ENCODE measurements at places on chromosomes 4 and X. TPM values are rescaled to one million over a fixed set of nuclear protein-coding genes. Genes with fewer than 3 reads are reported as not detected.

GRCh38 chr4:3331511-3332394 lies 38.9 kb downstream of the RGS12 start:
- no peaks in the 10 kb centered on the region for H3K36me3 ChIP-seq
- H3K4me1 ChIP-seq, result no peaks in the 10 kb centered on the region
- no peak overlapping the region for H3K4me3 ChIP-seq
- DNase-seq, result no peak
- H3K27me3 ChIP-seq, result no peaks in the 10 kb centered on the region
- H3K27ac ChIP-seq, result no peak overlapping the region

GRCh38 chr4:189809241-189809735 lies 131.4 kb upstream of the FRG1 start:
- H3K27ac ChIP-seq, result no peak overlapping the region
- H3K4me1 ChIP-seq, result no peaks in the 10 kb centered on the region
- no peaks in the 10 kb centered on the region for H3K36me3 ChIP-seq

Gene SSX3
- not detected for polyA plus RNA-seq

- H3K4me1 ChIP-seq, result no peaks in the 10 kb centered on the region
- H3K36me3 ChIP-seq, result no peaks in the 10 kb centered on the region
- DNase-seq, result no peak
- no peak overlapping the region for H3K4me3 ChIP-seq
These were observed 98.9 kb upstream of the SH3RF1 start for GRCh38 chr4:169369634-169370033.

DNA sequence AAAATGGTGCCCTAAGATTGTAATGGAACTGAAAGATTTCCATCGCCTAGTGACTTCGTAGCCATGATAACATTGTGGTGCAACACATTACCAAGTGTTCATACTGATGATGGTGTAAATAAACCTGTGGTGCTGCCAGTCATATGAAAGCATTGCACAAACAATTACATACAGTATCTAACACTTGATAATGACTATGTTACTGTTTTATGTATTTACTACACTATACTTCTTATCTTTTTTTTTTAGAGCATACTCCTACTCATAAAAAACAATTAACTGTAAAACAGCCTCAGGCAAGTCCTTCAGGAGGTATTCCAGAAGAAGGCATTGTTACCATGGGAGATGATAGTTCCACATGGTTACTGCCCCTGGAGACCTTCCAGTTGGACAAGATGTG lies 152.7 kb upstream of the EDNRA start:
- no peaks in the 10 kb centered on the region for H3K36me3 ChIP-seq
- H3K4me3 ChIP-seq, result no peak overlapping the region
- no peak for DNase-seq
- H3K4me1 ChIP-seq, result no peaks in the 10 kb centered on the region

DNA sequence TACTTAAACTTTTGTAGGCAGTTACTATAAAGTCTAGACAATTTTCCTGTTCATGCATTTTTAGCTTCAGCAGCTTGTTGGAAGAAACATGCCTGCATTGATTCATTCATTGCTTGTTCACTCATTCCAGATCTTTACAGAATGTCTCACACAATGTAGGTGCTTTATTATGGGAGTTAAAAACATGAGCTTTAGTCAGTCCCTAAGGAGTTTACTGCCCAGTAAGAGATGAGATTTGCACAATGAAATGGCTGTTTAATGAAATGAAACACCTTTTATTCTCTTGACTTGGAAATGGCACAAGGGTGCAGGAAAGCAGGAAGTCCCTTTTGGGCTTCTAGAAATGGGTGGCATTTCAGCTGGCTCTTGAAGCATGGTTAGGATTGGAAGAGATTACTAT lies 2.9 kb downstream of the NOCT start:
- no peaks in the 10 kb centered on the region for H3K27me3 ChIP-seq
- no peaks in the 10 kb centered on the region for H3K36me3 ChIP-seq
- no peak overlapping the region for H3K27ac ChIP-seq
- no peak for DNase-seq

DNA sequence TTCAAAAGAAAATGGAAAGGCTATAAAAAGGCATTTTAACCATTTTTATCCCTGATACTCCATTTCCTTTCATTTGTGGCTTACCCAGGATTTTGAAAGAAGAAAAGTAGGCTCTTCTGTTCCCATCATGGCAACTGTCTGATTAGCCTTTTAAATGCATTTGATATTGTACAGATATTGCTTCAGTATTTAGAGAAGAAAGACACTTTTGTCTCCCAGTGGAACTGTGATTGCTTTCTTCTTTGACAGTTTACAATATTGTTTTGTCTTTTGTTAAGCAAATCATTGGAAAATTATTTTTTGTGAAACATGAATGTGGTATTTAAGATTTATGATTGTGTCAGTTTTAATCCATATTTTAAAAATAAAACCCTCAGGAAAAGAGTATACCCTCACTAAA lies 297.4 kb upstream of the TACR3 start:
- no peak overlapping the region for H3K4me3 ChIP-seq
- H3K4me1 ChIP-seq, result no peaks in the 10 kb centered on the region
- DNase-seq, result no peak
- H3K27ac ChIP-seq, result no peak overlapping the region

DNA sequence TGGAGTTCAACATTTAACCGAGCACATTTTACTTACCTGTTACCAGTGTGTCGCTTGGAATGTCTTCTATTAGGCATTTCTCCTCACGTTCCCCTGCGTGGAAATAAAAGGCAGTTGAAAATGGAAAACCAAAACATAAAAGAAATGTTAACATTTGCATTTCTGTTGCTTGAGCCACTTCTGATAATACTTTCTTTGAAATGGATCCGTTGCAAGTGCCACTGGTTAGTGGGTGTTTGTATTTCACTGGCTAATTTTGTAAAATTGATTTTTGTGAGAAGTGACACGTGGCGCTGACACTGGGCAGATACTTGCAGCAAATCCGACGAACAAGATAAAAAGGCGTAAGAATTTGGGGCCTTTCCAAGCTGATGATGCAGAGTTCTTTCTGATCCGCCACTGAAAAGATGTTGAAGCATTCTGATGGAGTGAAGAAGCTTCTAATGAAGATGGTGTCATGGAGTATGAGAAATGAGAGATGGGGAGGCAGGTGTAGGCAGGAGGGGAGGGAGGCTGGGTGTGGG lies 18.8 kb downstream of the SPON2 start:
- peaks cover 4% of the 10 kb centered on the region for H3K27me3 ChIP-seq
- no peak for DNase-seq
- H3K36me3 ChIP-seq, result no peaks in the 10 kb centered on the region
- H3K4me1 ChIP-seq, result no peaks in the 10 kb centered on the region

Gene ZNF141
- 25.1 TPM for polyA plus RNA-seq

Gene SSX2B
- polyA plus RNA-seq, result not detected

DNA sequence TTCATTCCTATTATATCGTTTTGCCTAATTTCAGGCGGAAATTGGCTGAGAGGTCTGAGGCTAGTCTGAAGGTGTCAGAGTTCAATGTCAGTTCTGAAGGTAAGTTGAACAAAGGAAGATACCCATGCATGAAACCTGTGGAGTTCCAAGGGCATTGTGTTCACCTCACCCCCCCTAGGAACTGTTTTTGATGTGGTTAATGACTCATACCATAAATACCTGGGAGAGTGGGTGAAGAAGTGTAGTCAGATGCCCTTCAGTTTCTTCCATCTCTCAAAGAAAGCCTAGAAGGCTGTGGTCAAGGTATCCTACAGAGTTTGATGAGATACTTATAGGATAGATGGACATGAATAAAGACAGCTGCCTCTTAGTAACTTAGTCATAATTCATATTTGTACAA lies 2.7 kb downstream of the UTP14A start:
- H3K4me3 ChIP-seq, result no peak overlapping the region
- DNase-seq, result no peak
- H3K27ac ChIP-seq, result no peak overlapping the region
- H3K36me3 ChIP-seq, result peaks cover 19% of the 10 kb centered on the region
- H3K4me1 ChIP-seq, result peaks cover 4% of the 10 kb centered on the region

DNA sequence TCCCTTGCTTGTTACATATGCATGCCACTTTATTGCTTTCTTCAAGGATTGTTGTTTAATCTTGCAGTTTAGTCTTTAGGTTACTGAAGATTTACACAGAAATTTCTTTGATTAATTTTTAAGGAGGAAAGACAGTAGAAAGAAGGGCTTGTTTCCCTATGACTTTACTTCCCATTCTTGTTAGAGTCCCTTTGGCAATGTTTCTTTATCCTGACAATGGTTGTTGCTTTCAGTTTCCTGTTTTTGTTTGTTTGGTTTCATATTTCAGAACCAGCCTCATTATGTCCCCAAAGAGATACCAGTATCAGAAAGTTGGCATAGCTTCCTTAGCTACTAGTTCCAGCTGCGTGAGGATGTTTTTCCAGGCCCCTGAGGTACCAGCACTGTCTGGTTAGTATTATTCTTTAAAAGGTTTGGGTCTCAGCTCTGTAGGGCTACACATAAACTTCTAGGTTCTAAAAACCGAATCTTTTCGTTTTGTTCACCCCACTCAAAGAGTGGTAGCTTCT lies 61.3 kb upstream of the UNC5C start:
- H3K27ac ChIP-seq, result no peak overlapping the region
- H3K4me3 ChIP-seq, result no peak overlapping the region
- DNase-seq, result no peak

Gene TSPAN5
- polyA plus RNA-seq, result 9.9 TPM

Gene TRIML2
- not detected for polyA plus RNA-seq

Gene NOX1
- polyA plus RNA-seq, result 1.8 TPM

DNA sequence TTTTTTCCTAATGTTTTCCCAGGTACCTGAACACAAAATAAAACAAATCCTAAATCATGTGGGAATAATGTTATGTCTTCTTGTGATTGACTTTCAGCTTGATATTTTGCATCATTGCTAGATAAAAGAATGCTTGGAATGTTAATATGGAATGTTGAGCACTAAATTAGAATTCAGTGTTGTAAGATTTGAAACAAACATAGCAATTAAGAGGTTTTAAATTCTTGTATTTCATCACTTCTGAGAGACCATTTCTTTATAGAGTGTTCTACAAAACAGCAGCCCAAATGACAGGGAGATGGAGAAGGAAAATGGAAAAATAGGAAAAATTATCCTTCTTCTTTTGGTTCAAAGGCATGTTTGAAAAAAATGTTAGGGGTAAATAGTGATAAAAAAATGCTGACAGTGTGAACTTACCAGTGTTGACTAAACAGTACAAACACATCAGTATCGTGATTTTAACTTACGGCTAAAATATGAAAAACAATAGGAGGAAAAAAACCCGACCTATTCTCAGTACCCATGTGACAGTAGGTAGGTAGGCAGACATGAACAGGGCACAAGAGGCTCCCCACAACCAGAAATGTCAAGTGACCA lies 102.6 kb upstream of the PDE5A start:
- no peak for DNase-seq
- no peaks in the 10 kb centered on the region for H3K4me1 ChIP-seq
- no peaks in the 10 kb centered on the region for H3K36me3 ChIP-seq
- H3K27me3 ChIP-seq, result no peaks in the 10 kb centered on the region
- no peak overlapping the region for H3K4me3 ChIP-seq
- H3K27ac ChIP-seq, result no peak overlapping the region

DNA sequence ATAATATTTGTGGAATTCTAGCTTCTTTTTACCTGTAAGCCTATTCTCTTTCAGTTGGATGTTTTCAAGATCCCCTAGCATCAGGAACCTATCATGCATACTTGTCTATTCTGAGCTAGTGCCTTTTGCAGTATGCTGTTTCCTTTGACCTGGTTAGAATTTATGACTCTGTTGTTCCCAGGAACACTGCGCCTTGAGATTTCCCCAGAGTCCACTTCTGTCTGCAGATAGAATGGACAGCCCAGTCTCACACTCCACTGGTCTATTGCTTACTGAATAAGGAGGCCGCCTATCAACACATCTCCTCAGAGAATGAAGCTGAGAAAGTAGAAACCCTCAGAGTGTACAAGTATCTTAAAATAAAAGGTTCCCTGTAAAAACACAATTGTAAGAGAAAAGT lies 465.1 kb upstream of the GALNTL6 start:
- H3K36me3 ChIP-seq, result no peaks in the 10 kb centered on the region
- no peaks in the 10 kb centered on the region for H3K4me1 ChIP-seq
- H3K27ac ChIP-seq, result no peak overlapping the region
- no peak overlapping the region for H3K4me3 ChIP-seq

GRCh38 chrX:138986235-138986634 lies 274.7 kb upstream of the FGF13 start:
- H3K4me1 ChIP-seq, result no peaks in the 10 kb centered on the region
- no peak overlapping the region for H3K4me3 ChIP-seq
- H3K36me3 ChIP-seq, result no peaks in the 10 kb centered on the region

Gene ANOS1
- 5.9 TPM for polyA plus RNA-seq

Gene XPNPEP2
- 353 TPM for polyA plus RNA-seq

- no peaks in the 10 kb centered on the region for H3K36me3 ChIP-seq
- H3K4me1 ChIP-seq, result no peaks in the 10 kb centered on the region
- no peak overlapping the region for H3K27ac ChIP-seq
- no peak overlapping the region for H3K4me3 ChIP-seq
These were observed 302.1 kb downstream of the KCTD8 start for GRCh38 chr4:44146516-44146915.

- DNase-seq, result no peak
- H3K4me1 ChIP-seq, result no peaks in the 10 kb centered on the region
- no peaks in the 10 kb centered on the region for H3K36me3 ChIP-seq
These were observed 43.3 kb upstream of the GALNT7 start for GRCh38 chr4:173125216-173125812.

Gene CSN2
- not detected for polyA plus RNA-seq

Gene TMPRSS11A
- 0.04 TPM for polyA plus RNA-seq

- H3K27ac ChIP-seq, result no peak overlapping the region
- H3K4me3 ChIP-seq, result no peak overlapping the region
- H3K36me3 ChIP-seq, result no peaks in the 10 kb centered on the region
- DNase-seq, result no peak
These were observed 48.5 kb upstream of the GRIA2 start for GRCh38 chr4:157172011-157172410.

DNA sequence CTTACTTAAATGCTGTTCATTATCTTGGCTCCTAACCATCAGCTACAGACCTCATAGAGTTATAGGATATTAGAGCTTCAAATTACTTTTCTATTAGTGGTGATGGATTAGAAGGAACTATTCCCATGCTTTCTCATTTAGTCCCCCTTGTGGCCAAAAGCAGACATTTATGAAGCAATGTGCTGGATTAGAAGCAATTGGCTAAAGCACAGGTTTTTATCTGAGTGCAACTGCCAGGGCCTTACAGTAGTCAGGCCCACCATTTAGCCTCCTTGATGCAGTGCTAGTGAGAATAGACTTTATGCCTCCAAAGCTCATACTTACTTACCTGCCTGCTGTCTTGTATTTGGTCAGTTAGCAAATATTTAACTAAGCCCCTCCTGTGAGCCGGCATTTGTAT lies 93.0 kb downstream of the TSPAN7 start:
- H3K36me3 ChIP-seq, result no peaks in the 10 kb centered on the region
- no peak overlapping the region for H3K27ac ChIP-seq
- no peak overlapping the region for H3K4me3 ChIP-seq
- H3K4me1 ChIP-seq, result peaks cover 3% of the 10 kb centered on the region
- DNase-seq, result no peak

Gene SCD5
- polyA plus RNA-seq, result 68.1 TPM

Gene AVPR2
- polyA plus RNA-seq, result 0.28 TPM

Gene PHOX2B
- 16.7 TPM for polyA plus RNA-seq

- no peak overlapping the region for H3K27ac ChIP-seq
- H3K36me3 ChIP-seq, result peaks cover 17% of the 10 kb centered on the region
- no peak for DNase-seq
These were observed 64.7 kb downstream of the PAPSS1 start for GRCh38 chr4:107655289-107655688.

Gene SCARB2
- polyA plus RNA-seq, result 217 TPM
